ENCODE measurements at places on chromosomes 12 and 14.

GRCh38 chr12:113422030-113422885, at the start of gene SDSL:
SDSL (plus strand) TSS chr12:113422380; CDS start chr12:113427983, 5,603 bp downstream.
- no peak for DNase-seq

GRCh38 chr12:52005903-52006703, 643 bp upstream of the TAMALIN start:
- DNase-seq = no peak

GRCh38 chr12:105882404-105882803, 256.4 kb downstream of the NUAK1 start:
- DNase-seq = no peak

GRCh38 chr12:30959778-30960177, 33.2 kb downstream of the TSPAN11 start:
- DNase-seq = no peak

DNA sequence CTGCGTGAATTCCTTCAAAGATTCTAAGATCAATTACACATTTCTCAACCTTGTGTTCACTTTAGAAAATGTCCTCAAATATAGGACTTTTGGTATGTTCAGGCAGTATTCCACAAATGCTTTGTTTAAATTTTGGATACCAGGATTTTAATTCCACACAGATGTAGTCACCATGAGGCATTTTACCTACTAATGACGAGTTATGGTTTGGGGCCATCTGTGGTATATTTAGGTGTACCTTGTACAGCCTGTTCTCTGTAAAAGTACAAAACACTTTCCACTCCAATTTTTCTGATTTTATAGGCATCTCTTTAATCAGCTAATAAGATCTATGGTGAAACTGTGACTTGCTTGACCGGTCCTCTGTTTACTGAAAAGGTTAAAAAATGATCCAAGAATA, 275.7 kb upstream of the PRICKLE1 start:
- no peak for DNase-seq

GRCh38 chr14:74835645-74836250, 40.2 kb downstream of the PROX2 start:
- no peak for DNase-seq

DNA sequence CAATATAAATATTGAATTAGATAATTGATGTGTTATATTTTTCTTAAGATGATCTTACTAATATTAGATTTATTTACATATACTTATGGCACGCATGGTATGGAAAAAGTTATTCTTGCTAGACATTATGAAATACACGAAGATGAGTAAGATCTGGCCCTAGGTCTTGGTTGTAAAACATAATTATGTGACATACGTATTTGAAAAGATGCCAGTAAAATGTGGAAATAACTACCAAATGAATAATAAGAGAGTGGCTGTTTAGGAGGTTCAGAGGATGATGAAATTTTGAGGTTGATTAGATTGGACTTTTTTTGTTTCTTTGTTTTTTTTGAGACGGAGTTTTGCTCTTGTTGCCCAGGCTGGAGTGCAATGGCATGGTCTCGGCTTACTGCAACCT, 41.3 kb downstream of the FANCM start:
- DNase-seq = no peak

GRCh38 chr14:35331605-35332516, 39.7 kb downstream of the PSMA6 start:
- no peak for DNase-seq

DNA sequence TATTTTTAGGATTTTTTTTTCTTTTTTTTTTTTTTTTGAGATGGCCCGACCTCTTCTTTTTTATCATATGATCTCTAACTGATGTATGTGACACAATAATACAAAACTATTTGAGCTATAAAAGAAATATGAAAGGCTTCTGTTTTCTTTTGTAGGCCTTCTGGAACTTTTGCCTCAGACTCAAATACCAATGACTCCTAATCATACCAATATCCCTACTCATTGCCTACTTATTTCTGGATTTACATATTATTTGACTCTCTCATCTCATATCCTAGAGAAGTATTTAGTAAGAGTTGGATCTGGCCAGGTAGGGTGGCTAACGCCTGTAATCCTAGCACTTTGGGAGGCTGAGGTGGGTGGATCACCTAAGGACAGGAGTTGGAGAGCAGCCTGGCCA, 12.7 kb upstream of the WDR89 start:
- DNase-seq = no peak

DNA sequence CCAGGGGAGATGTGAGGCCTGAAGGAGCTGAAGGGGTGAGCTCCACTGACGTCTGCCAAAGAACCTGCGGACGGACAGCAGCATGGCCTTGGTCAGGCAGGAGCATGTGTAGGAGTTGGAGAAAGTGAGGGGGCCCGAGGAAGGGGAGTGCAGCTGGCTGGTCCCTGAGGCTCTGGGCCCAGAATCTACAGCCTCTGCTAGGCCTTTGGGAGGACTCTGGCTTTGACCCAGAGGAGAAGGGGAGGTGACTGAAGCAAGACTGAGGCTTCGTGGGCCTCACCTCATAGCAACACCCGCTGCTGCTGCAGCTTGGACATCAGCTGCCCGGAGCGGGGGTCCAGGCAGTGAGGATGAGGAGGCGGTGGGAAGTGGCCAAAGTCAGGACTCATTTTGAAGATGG, 216.6 kb upstream of the FKBP4 start:
- DNase-seq = no peak

- no peak for DNase-seq
These were observed 21.4 kb downstream of the B4GALNT3 start for GRCh38 chr12:480831-481816.

All from T-cell (primary cell).